K562 (cell line): ENCODE measurements at places on chromosomes 1 and 21.

GRCh38 chr21:38741092-38741949 is 64.4 kb upstream of the ETS2 start:
- no peak for DNase-seq

DNA sequence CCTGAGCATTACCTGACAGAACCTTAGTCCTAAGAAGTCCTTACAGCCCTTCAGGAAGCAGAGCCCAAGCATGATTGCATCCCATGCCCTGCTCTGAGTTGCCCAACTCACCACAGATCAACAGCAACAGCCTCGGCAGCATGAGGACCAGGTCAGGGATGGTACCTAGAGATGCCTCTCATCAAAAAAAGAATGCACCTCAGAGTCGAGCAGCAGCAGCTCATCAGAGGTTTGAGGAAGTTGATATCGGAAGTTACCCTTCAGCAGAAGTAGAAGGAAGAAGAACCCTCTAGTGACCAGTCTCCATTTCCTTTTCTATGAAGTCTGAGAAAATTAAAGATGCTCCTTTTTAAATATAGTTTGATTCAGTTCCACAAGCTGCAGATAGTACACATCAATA is at the start of gene FCRL1:
FCRL1 (minus strand) TSS at position 225 of the 400 bp plus-strand sequence; CDS start at position 142, 83 bp downstream.
- no peak for DNase-seq

GRCh38 chr1:15985611-15986297 is 9.9 kb upstream of the ZBTB17 start:
- DNase-seq: no peak

GRCh38 chr1:184030433-184031091 is 7.0 kb downstream of the COLGALT2 start:
- DNase-seq: no peak

DNA sequence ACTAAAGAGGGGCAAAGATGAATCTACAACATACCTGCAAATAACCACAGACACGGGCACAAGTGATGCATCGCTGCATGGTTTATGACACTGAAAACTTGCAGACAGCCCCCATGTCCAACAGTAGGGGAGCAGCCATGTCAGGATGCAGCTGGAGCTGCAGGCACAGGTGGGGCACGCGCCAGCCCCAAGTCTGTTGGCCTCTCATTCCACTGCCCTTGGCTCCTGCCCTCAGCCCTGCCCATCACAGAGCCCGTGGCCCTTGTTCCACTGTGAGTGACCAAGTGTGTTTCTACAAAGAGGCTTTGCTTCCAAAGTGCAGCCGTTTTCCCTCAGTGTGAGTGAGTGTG is 3.2 kb upstream of the PADI4 start:
- no peak for DNase-seq

DNA sequence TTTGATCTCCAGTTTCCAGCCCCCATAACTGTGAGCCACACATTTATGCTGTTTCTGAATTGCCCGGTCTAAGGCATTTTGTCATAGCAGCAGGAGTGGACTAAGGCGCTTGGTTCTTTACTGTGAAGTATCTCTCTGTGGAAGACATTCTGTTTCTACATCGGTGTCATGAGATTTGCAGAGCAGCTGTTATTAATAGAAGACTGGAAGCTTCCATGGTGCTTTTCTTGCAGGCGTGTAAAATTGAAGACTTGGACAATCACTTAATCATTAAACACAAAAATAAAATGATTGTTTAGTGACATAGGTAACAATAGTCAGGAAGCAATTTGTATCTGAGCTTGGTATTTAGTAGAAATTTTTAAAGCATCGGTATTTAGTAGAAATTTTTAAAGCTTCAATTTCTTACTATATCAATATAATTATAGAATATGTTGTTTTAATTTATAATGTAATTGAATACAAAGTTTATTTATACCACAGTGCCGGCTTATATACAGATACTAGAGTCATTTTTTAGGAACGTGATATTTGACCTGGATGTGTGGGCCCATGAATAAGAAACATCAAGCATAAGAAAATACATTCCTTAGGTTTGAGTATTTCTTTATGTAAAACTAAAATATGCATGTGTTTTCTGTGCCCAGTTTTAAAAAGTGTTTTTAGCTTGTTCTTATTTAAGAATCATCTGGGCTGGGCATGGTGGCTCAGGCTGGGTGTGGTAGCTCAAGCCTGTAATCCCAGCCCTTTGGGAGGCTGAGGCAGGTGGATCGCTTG is 60.6 kb upstream of the COL6A1 start:
- DNase-seq: no peak

GRCh38 chr1:200191993-200192392 is 164.5 kb downstream of the NR5A2 start:
- DNase-seq: no peak

- DNase-seq: no peak
These were observed 36.6 kb downstream of the OLFM3 start for GRCh38 chr1:101960142-101960541.

- no peak for DNase-seq
These were observed 72.1 kb downstream of the LMX1A start for GRCh38 chr1:165284454-165284853.

GRCh38 chr1:244319283-244320132 is 132.2 kb downstream of the ADSS2 start:
- DNase-seq: no peak

DNA sequence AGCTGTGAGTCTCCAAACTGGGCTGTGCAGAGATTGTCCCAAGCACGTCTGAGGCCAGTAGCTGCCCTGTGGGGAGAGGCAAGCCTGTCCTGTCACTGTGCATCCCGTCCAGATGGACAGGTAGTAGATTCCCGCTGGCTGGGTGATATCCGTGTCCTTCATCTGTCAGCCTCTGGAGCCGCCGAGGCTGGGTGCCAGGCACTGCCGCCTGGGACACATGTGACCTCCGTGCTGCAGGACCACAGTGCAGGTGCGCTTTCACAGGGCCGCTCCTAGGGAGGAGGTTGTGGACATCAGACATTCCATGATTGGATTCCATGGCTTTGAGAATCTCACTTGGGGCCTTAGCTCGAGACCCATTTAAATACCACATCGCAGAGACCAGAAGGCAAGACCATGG is 4.7 kb downstream of the PDXK start:
- DNase-seq: no peak

GRCh38 chr1:66648901-66649595 is 103.2 kb upstream of the DYNLT5 start:
- no peak for DNase-seq

DNA sequence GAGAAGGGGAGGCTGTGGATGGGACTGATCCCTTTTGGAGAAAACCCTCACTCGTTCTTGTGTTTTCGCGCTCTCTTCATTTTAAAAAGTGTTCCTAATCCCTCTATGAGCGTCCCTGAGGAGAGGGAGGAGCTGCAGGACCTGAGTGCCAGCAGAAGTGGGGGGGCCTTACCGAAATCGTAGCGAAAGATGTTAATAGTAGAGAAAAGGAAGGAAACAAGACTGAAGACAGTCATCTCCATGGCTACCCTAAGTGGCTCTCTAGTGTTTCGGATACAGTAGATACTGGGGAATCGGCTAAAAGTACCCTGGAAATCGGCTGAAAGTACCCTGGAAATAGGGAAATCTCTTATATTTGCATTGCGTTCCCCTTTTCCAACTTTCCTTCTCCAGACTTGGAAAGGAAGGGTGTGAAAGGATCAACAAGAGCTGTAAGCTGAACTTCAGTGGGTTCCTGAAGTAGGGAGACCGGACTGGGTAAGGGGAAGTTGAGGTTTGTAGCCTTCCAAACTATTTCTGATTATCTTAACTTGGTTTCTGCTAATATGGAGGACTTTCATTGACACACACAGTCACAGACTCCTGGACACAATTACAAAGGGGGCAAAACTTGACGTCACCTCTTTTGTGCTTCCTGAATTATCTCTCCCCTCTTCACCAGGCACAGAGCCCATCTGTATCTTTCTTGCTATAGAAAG is 486 bp upstream of the DSTYK start:
- DNase-seq: no peak

- DNase-seq: no peak
These were observed 88.2 kb upstream of the ABCD3 start for GRCh38 chr1:94329986-94330385.

DNA sequence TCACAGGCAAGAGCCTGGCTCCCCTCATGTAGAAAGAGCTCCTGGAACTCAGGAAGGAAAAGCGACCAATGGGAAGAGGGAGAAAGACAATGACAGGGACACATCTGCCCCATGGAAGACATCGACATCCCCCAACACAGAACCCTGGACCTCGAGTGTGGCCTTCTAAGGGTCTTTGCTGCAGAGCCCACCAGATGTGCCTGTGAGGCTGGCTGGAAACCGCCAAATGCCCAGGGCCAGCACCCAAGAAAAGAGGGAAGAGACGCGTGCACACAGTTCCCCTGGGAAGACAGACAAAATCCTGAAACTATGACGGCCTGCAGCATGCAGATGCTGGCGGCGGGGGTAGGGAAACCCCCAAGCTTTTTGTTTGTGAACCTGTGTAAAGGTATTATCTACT is 36.4 kb upstream of the ADARB1 start:
- DNase-seq: no peak

GRCh38 chr1:118949315-118949714 is 38.8 kb downstream of the TBX15 start:
- no peak for DNase-seq

DNA sequence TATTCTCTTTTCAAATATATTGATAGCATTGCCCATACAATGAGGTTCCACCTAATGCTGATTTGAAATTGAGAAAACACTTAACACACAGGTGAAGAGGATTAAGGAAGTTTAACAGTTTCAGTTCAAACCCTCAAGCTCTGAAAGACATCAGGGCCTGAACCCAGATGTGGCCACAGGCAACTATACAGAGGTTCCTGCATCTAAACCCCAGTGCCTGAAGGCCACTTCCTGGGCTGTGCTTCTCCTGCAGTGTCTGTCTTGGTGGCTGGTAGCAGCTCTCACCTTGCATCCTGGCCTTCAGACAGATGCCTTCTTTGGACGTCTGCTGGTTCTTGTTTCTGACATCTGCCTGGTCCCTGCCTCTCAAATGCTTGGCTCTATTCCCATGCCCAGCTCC is 25.1 kb upstream of the NGF start:
- no peak for DNase-seq

GRCh38 chr1:213939888-213940287 is 47.9 kb upstream of the PROX1 start:
- DNase-seq: no peak

DNA sequence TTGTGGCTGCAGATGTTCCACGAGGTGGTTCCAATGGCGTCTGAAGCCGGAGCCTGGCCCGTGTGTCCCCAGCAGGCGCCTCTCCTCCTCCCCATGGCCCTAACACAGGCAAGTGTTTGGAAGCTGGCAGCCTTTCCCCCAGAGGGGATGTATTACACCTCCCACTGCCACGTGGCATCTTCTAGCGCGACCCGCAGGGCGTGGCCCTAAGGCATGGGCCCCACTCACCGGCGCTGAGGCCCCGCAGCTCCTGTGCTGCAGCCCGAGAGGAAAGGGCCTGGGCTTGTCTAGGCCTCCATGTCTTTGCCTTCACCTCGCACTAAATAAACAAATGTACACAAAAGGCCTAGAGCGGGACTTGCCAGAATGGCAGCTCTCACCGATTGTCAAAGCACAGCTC is 37.9 kb downstream of the SLC66A1 start:
- no peak for DNase-seq
